Neural progenitor cell (in vitro differentiated cells): ENCODE measurements at places on chromosomes 5 and 9. TPM values are rescaled to one million over a fixed set of nuclear protein-coding genes. Genes with fewer than 3 reads are reported as not detected.

- no peak for DNase-seq
Measured at GRCh38 chr5:165305596-165305995, 1800.2 kb downstream of the MAT2B start.

- no peak for DNase-seq
Measured at GRCh38 chr5:130773813-130774212, 391.2 kb downstream of the HINT1 start.

Gene PCDHA13
- 1.9 and 2.3 TPM in 2 replicates for total RNA-seq

Gene CARD19
- total RNA-seq, result 12.3 and 33.4 TPM in 2 replicates

Gene GNG10
- 84.6 and 128 TPM in 2 replicates for total RNA-seq
